ENCODE measurements at places on chromosomes 11 and 22. TPM values are rescaled to one million over a fixed set of nuclear protein-coding genes. Genes with fewer than 3 reads are reported as not detected.

Gene UBQLN3
- not detected for total RNA-seq

Gene KLHDC7B
- 3.0 TPM for total RNA-seq

Gene SLC22A12
- total RNA-seq = not detected

Gene TTC36
- 0.39 TPM for total RNA-seq

Gene FAM83F
- total RNA-seq = 21.9 TPM

Gene QSER1
- 54.8 TPM for total RNA-seq

Gene TMEM45B
- total RNA-seq = 16.1 TPM

Gene MRGPRF
- total RNA-seq = 0.15 TPM

Gene SMARCB1
- 88.8 TPM for total RNA-seq

Gene APOBEC3A
- total RNA-seq = not detected

Gene C11orf87
- not detected for total RNA-seq

Gene TRAF6
- 13.5 TPM for total RNA-seq

Gene SLC35F2
- 24.4 TPM for total RNA-seq

Gene LRRC4C
- total RNA-seq = not detected

Gene TRIM68
- 14.5 TPM for total RNA-seq

Gene POTEH
- not detected for total RNA-seq

Gene IRAG1
- total RNA-seq = not detected

Gene OR51E2
- total RNA-seq = not detected

Gene APOA5
- total RNA-seq = not detected

Gene CCDC86
- 58.2 TPM for total RNA-seq

Gene SLC5A4
- not detected for total RNA-seq

Gene MMP27
- not detected for total RNA-seq

Gene MISFA
- total RNA-seq = 7.3 TPM

Gene BRSK2
- 2.6 TPM for total RNA-seq

Gene ABCC8
- 1.0 TPM for total RNA-seq

Gene TBX10
- total RNA-seq = not detected

Gene PRG3
- total RNA-seq = not detected

Gene WEE1
- 50.7 TPM for total RNA-seq

Gene SLC29A2
- total RNA-seq = 40.4 TPM

Gene ARVCF
- total RNA-seq = 19.7 TPM

Gene SOX6
- total RNA-seq = 18.4 TPM

Gene MYO7A
- total RNA-seq = 3.7 TPM

Gene MRGPRE
- not detected for total RNA-seq

Gene PGA5
- not detected for total RNA-seq

Gene TSSK2
- total RNA-seq = not detected

Gene OR6A2
- 0.09 TPM for total RNA-seq

Gene LDLRAD3
- 16.2 TPM for total RNA-seq

Gene GUCY1A2
- total RNA-seq = not detected

Gene GGT1
- 63.8 TPM for total RNA-seq

Gene DNAJB7
- total RNA-seq = not detected

Measured in Calu3 (cell line).